ENCODE measurements at places on chromosomes 6 and 20.

GRCh38 chr20:45612314-45612713 is 17.2 kb upstream of the WFDC10A start:
- no peaks in the 10 kb centered on the region for H3K4me1 ChIP-seq
- H3K27me3 ChIP-seq, result peaks cover 37% of the 10 kb centered on the region
- no peak overlapping the region for H3K4me3 ChIP-seq
- no peak overlapping the region for H3K27ac ChIP-seq
- no peak for DNase-seq

DNA sequence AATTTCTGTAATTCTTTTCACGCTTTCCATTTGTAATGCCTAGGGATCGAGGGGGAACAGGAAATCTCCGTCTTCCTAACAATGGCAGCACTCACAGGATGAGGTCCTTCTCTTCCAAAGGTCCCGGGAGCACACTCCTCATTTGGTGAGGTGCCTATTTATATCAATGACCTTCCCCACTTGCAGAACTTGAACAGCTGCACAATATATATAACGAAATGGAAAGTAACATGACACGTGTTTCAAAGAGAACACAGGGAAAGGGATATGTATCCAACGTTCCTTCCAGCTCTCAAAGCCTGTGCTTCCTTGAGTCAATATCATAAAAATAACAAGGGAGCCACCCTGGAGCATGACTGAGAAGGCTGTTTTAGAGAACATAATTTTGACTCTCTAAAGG is 78.6 kb upstream of the RBM24 start:
- H3K4me3 ChIP-seq, result no peak overlapping the region
- H3K27me3 ChIP-seq, result no peaks in the 10 kb centered on the region
- H3K36me3 ChIP-seq, result peaks cover 1% of the 10 kb centered on the region
- no peak for DNase-seq

DNA sequence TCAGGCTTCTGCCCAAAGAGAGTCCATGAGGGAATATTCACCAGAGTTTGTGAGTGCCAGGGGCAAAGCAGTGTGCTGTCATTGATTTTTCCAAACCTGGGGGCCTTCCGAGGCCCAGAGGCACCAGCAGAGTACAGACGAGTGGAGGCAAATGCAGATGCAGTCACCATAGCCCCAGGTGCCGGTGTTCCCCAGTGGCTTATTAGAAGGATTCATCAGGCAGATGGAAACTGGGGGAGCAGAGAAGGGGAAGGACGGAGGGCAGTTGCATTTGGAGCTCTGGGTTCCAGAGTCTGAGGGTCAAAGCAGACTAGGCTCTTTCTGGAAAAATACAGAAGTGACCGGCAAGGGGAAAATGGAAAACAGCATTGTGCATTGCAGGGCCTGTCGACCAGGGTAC is 184.2 kb downstream of the ANKRD60 start:
- H3K4me1 ChIP-seq, result no peaks in the 10 kb centered on the region
- H3K4me3 ChIP-seq, result no peak overlapping the region
- H3K27me3 ChIP-seq, result peaks cover 39% of the 10 kb centered on the region
- no peaks in the 10 kb centered on the region for H3K36me3 ChIP-seq
- no peak for DNase-seq

DNA sequence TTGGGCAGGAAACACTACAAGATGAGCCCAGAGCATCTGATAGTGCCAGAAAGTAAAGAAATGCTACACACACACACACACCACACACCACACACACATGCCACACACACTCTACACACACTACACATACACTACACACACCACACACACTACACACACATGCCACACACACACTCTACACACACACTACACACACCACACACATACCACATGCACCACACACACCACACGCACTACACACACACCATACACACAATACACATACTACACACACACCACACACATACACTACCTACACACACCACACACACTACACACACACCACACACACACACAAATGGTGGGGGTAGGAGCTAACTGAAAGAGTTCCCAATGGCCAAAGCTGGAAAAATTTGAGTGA is 3.6 kb upstream of the TMEM74B start:
- H3K27ac ChIP-seq, result no peak overlapping the region
- no peak for DNase-seq
- H3K27me3 ChIP-seq, result peaks cover 27% of the 10 kb centered on the region

DNA sequence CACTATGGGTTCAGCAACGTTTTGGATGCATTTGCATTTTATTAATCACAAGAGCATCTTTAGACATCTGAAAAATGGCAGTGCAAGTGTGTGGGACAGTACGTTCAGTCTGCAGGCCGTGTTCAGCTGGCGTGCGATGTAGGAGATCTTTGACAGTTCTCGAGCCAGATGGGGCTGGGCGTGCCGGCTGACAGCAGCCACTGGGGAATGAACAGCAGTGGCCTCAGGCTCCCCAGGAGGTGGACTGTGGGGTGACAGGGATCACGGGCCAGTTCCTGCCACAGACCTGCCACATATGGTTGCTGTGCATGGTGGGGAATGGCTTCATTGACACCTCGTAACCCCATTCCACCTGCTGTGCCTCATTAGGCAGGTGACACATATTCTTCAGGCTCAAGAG is 16.4 kb upstream of the MLN start:
- no peak for DNase-seq
- H3K36me3 ChIP-seq, result no peaks in the 10 kb centered on the region
- H3K27me3 ChIP-seq, result peaks cover 63% of the 10 kb centered on the region
- H3K4me3 ChIP-seq, result no peak overlapping the region
- no peak overlapping the region for H3K27ac ChIP-seq
